ENCODE measurements at places on chromosomes 12 and 14.

DNA sequence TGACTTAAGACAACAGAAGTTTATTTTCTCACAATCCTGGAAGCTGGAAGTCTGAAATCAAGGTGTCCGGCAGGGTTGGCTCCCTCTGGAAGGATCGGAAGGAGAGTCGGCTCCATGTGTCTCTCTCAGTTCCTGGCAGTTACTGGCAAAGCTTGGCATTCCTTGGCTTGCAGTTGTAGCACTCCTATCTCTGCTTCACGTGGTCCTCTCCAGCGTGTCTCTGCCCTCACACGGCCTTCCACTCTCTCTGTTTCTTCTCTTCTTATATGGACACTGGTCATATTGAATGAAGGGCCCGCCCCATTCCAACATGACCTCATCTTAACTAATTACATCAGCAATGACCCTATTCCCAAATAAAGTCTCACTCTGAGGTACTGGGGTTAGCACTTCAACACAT lies 60.1 kb upstream of the TUNAR start:
- DNase-seq, result no peak

- DNase-seq, result no peak
These were observed 10.7 kb downstream of the LLPH start for GRCh38 chr12:66119870-66120241.

- no peak for DNase-seq
These were observed 154.2 kb upstream of the PRMT8 start for GRCh38 chr12:3336606-3337311.

DNA sequence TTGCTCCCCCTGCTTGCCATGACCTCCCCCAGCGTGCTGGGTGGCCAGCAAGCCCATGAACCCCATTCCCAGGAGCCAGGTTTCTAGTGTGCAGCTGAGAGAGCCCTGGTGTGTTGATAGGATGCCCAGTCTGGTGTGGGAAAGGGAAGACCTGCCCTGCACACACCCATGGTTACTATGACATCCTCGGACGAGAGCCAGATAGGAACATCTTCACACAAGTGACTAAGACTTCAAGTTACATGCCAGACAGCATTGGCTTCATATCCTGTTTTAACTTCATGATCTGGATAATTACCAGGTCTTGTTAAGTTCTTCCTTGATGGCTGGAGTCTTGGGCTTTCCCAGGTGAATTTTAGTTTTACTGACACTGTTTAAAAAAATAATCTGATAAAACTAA lies 196.6 kb upstream of the EGLN3 start:
- peak; percentile 83 for DNase-seq

DNA sequence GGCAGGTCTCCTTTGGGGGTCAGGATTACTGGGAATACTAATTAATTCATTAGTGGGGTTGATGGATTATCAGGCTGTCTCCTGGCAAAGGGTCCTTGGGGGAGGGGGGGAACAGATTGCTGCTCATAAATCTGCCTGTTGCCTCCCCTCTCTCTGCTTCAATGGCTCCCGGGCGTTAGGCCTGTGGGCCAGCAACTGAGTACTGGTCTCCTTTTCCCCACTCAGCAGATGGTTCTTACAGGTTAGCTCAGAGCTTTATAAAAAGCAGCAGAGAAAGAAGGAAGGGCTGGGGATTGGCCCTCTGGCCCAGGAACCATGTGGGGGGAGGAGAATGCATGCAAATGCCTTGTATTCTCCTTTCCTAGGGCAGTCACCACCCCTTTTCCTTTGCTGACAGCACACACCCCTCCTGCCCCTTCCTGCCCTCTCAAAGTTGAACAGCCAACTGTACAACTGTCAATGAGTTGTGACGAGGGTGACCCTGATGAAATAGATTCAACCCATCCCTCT lies 2.3 kb upstream of the NEUROD4 start:
- no peak for DNase-seq

DNA sequence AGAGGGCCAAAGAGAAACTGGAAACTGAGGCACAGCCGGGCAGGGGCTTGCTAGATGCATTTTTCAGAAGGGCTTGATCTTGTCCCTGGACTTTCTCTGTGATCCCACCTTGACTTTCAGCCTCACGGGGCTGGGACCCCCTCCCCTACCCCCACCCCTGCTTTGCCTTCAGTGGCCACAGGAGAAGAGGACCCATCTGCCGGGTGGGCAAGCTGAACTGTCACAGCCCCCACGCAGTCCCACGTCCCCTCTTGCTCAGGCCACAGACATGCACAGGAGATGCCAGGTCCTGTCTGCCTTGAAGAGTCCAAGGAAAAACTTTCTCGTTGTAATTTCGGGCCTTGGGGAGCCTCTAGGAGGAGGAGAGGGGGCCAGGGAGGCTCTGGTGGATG lies 158.9 kb downstream of the KIF26A start:
- DNase-seq, result no peak

GRCh38 chr12:32896432-32897280 lies at the start of gene PKP2:
Gene PKP2, minus strand, starts transcription at chr12:32896777. Its CDS starts 46 bp downstream, at chr12:32896731.
- no peak for DNase-seq

DNA sequence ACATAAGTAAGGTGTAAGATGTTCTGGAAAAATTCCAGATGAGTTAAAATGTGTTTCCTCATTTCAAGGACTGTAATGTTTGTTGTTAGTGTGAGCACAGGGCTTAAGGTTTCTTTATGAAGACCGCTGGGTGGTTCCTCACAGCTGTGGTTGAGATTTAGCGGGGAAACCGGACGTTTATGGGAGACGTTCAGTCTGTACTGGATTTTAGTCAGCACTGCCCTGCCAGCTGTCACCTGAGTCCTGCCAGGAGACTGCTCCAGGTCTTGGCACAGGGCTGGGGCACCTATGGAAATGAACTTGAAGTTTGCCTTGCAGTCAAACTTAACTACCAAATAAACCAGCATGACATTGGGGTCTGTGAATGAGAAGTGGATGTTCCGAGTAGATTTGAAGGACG lies 555.2 kb downstream of the DIO2 start:
- no peak for DNase-seq

DNA sequence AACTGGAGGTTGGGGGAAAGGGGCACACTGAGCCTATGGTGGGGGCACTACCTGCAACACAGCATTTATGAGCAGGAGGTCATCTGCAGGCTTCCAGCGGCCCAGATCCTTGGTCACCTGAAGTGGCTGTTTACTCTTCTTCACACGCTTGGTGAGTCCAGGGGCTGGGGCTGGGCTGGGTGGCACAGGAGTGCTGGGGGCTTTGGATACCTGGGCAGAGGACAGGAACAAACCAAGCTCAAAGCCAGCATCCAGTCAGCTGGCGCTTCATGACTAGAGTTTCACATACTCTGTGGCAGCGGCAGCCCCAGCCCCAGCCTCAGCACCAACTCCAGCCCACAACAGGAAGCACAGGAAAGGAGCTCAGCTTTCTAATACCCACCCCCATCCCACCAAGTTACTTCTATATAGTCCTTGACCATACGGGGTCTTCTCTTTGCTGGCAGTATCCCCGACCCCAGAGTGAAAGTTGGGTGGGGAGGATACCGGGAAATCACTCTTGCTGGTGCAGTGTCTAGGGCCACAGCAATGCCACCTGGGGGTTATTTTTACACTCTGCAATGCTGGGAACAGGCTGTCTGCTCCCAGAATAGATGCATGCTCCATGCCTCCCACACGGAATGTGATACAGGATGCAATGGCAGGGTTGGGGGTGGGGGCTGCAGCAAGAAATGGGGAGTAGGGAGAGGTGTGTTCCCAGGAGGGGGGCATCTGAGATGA lies 3.1 kb downstream of the MCRS1 start:
- DNase-seq, result no peak

DNA sequence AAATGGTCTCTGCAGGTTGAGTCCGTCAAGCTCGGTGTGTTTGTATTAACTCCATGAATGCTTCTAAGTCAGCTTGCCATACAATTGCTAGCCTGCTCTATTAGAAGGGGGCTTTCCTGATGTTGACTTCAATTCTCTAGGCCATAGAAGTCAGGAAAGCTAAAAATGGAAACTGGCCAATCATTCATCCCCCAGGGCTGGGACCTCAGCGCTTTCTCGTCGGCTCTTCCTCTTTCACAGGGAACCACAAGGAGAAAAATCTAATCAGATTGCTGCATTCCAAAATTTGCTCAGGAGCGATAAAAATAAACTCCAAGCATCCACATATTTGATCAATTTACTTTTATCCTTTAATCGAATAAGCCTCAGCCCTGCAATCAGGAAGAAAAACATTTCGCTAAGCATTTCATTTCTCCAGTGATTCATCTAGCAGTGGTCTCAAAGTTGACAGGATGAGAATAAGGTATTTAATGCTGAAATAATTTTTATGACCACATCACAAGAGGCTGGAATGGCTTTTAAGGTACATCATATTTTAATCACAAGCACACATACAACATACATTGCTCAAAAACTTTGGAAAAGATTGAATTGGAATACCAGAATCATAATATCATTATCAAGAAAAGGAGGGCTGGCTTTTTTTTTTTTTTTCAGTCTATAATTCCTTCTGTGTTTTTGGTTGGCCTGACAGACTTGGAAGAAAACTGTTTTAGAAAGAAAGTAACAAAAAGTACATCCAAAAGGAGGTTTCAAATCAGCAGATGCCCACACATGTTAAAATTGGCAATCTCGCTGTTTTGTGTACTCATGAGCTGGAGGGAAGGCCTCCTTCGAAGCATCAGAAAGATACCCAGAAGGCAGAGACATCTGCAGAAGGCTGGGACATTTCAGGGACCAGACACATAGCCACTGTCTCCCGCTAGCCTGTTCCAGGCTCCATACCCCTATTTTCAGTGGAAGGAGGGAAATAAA lies 316.3 kb downstream of the NUAK1 start:
- DNase-seq, result no peak

DNA sequence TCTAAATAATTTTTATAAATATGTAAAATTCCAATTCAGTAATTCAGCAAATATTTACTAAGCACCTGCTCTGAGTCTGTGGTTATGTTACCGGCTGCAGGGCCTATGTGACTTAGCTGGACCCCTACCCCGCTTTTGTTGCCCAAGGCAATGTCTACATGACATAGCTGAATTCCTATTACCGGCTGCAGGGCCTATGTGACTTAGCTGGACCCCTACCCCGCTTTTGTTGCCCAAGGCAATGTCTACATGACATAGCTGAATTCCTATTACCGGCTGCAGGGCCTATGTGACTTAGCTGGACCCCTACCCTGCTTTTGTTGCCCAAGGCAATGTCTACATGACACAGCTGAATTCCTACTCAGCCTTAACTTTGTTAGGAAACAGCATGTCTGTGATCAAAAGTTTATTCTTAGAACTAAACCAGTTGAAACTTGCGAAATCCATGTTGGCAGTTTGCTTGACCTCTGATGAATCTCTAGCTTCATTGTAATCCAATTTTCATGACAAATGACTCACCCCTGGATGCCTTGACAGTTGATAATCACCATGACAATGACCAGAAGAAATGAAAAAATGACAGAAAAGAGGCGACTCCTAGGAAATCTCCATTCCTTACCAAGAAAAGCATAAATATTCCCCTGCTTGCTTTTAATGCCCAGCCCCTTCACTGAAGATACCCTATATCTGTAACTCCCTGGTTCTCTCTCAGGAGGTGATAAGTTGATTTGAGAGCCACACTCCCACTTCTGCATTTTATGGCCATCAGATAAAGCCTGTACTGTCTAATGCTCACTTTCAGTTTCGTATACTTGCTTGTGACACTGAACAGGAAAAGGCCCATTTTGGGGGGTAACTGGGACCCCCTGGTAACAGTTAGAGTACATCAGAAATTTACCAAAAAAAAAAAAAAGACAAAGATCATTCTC lies 148.4 kb upstream of the SYT10 start:
- peak; percentile 64 for DNase-seq
